Astrocyte (in vitro differentiated cells and primary cell): ENCODE measurements at places on chromosomes 1 and 21.
A peak's percentile ranks its signal among the peaks of the same experiment; 100 is the strongest.

DNA sequence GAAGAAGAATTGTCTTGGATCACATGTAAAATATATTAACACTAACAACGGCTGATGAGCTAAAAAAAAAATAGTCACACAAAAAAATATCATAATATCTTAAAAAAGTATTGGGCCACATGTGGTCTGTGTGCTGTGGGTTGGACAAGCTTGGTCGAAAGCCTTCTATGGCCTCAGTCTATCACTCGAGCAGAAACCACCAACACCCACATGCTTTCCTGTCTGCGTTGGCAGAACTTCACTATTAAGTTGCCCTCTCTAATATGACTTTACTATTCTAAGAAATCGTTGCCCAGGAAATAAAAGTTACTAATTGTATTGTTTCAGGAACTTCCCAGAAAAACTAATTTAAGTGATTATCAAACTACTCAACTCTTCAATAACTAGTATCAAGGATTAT, 28.2 kb upstream of the ETS2 start:
- no peak for DNase-seq

DNA sequence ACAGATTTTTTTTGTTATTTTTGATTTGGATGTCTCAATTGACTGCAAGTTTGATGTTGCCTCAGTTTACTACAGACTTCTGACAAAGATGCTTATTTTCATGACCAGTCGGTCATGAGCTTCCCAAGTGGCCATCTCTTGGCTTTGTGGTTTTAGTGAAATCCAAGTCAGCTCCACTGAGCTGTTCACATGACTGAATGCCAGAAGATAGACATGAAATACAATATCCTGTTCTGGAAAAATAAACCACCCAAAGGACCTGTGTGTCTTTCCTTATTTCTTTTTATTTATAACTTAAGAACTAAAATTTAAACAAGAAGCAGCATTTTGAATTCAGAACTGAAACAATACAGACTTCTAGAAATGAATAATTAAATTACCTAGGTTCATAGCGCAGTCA, 89.3 kb downstream of the HMCN1 start:
- peak; percentile 48 for DNase-seq

DNA sequence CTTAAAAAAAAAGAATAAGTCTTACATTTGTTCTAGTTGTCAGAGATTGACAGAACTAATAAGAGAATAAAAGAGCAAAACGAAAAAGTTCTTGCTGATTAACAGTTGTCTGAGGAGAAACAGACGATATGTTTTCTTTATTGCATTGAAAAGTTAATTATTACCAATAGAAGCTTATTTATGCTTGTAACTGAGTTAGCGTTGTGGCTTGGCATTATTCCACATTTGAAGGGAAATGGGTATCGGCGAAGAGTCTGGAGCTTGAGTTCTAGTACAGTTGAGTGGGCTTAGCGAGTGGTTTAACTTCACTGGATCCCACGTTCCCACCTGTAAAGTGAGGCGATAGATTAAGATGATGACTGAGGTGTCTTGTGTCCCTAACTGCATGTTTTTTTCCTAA, 109.0 kb downstream of the SDCCAG8 start:
- no peak for DNase-seq

DNA sequence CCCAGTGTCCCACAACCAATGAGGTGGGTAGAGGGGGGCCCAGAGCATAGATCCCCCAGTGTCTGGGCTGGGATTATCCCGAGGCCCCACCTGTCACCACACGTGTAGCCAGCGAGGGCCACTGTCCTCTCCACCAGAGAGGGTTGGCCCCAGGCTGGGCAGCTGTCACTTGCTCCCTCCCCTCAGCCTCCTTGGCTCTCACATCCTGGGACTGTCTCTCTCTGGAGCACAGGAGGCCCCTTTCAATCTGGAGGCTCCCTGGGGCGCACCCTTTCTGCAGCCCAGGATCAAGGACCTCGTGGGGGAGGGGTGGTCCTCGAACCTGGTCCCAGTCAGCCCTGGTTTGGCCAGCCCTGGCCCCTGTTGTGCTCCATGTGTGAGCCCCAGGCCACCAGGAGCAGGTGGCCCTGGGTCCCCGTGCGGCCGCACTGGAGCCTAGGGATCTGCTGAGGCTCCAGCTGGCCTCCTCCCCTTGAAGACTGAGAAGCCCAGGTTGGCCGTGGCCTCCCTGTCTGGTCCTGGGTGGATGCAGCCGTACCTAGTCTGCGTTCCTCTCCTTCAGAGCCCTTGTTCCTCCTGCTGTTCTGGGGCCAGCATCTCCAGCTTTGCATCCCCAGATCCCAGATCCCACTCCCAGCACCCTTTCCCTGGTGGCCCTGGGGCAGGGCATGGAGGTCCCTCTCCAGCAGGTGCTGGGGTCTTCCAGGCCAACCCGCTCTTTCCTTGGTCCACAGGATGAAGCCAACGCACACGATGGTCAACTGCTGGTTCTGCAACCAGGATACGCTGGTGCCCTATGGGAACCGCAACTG, 6.7 kb downstream of the TMEM201 start:
- no peak for DNase-seq

- no peak for DNase-seq
Observed at GRCh38 chr1:221204055-221204833, 325.0 kb downstream of the HLX start.

DNA sequence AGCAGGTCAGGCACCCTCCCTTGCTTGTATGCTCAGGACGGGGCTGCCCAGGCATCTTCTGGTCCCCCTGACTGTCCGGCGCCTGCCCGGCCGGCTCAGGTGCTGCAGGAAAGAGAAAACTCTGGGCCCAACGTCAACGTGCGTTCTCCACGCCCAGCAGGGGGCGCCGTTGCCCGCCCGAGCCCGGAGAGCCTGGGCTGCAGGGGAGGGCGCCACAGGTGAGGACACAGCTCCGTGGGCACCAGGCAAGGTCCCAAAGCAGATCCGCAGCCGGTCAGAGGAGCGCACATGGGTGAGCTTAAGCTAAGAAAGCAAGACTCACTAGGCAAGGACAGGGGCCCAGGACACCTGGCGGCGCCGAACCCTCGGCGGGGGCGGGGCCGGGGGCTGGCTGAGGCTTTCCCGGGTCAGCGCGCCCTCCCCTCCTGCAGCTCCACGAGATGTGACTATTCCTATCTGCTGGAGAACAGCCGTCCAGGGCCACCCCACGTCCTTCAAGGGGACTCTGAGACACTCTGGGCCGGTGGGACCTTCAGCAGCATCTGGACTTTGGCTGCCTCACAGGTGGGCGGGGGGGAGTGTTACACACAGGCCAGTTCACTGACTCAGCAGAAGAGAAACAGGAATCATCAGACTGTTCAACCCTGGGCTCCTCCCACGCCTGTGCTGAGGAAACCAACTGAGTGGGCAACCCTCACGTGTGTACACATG, 29.3 kb downstream of the KRTAP10-1 start:
- DNase-seq, result no peak
